ENCODE measurements at places on chromosomes 6 and 20. TPM values are rescaled to one million over a fixed set of nuclear protein-coding genes. Genes with fewer than 3 reads are reported as not detected.
A peak's percentile ranks its signal among the peaks of the same experiment; 100 is the strongest.

- no peak for DNase-seq
Observed at GRCh38 chr6:126923807-126924206, 194.7 kb upstream of the RSPO3 start.

DNA sequence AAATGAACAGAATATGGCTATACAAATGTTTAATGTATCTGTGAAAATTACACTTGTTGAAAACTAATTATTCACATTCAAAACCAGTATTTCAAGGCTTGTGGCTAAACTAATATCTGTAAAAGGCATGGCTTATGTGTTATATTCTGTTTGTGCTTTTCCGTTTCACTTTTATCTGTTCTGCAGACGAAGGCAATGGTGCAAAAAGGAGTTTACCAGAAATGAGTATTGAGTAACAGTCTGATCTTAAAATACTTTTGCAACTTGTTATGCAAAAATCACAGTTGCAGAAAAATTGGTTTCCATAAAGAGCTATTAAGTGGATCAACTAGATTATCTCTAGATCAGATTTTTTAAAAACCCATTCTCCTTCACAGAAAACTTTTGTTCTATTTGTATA, 9.4 kb upstream of the STX11 start:
- DNase-seq = no peak

- no peak for DNase-seq
Observed at GRCh38 chr20:17437251-17437650, 93.9 kb downstream of the BFSP1 start.

GRCh38 chr6:113755449-113756289, 101.5 kb upstream of the MARCKS start:
- DNase-seq = no peak

GRCh38 chr20:40575851-40576250, 113.2 kb downstream of the MAFB start:
- DNase-seq = no peak

- DNase-seq = no peak
Observed at GRCh38 chr6:20900389-20901160, 366.3 kb downstream of the CDKAL1 start.

DNA sequence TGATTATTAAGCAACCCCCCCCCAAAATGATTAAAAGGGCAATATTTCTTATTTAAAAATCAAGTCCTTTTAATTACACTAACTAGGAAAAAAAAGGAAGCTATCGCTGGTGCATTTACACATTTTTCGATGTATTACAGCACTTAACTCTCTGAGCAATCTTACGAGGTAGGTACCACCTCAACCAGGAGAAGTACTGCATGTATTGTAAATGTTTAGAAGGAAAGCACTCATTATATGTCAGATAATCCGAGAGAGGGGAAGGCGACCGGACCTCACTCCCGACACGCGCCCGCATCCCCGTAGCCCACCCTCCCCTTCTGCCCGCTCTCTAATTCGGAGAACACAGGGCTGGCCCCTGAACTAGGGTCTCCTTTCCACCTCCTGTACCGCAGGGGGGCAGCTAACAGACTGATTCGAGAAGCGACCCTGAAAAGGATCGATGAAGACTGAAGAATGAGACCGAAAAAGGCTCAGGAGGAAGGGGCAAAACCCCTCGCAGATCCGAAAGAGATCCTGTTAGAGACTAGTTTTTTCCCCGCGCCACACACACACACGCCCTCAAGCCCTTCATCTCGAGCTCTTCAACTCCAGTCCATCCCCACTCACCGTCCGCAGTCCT, 337 bp downstream of the ESF1 start:
- no peak for DNase-seq

GRCh38 chr6:52514514-52514913, 62.3 kb downstream of the TRAM2 start:
- DNase-seq = no peak

GRCh38 chr6:108653949-108654348, 93.2 kb downstream of the FOXO3 start:
- peak; percentile 82 for DNase-seq

DNA sequence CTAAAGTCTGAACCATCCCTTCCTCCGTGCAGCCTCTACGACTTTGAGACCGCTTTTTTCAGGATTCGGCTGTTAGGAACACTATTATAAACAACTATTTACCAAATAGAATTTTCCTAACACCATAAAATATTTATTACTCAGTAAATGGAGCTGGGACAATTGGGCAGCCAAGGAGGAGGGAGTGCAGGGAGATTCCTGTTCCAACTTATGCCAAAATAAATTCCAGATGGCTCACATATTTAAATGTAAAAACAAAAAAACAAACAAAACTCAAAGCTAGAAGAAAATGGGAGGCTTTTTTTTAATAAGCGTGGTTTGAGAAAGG, 48.1 kb downstream of the TCP11 start:
- DNase-seq = no peak

- no peak for DNase-seq
Observed at GRCh38 chr6:164825386-164825785, 484.0 kb downstream of the C6orf118 start.

DNA sequence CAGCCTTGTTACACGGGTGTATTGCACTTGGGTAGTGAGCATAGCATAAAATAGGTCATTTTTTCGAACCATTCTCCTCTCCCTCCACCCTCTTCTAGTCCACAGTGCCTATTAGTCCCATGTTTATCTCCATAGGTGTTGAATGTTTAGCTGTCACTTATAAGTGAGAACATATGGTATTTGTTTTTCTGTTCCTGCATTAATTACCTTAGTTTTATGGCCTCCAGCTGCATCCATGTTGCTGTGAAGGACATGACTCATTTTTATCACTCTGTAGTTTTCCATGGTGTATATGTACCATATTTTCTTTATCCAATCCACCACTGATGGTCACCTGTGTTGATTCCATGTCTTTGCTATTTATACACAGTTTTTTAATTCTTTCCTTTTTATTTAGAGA, 889.5 kb downstream of the EYS start:
- DNase-seq = no peak

DNA sequence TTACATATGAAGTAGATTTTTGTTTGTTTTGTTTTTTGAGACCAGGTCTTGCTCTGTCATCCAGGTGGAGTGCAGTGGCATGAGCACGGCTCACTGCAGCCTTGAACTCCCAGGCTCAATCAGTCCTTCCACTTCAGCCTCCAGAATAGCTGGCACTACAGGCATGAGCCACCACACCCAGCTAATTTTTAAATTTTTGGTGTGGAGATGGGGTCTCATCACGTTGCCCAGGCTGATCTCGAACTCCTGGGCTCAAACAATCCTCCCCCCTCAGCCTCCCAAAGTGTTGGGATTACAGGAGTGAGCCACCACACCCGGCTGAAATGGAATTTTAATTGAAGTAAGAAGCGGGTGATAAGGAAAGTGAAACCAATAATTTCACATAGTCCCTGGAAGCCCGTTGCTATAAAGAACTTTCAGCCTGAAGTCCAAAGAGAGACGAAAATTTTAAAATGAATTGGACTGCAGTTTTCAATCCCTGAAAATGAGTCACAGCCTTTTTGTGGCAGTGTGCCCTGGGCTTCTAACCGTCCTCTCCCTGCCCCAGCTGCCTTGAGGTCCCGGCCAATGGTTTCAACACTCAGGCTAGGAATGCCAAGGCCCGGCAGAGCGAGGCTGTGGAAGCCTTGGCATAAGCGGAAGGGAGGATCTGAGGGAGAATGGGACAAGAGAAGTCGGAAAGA, 757 bp downstream of the RAET1E start:
- no peak for DNase-seq

DNA sequence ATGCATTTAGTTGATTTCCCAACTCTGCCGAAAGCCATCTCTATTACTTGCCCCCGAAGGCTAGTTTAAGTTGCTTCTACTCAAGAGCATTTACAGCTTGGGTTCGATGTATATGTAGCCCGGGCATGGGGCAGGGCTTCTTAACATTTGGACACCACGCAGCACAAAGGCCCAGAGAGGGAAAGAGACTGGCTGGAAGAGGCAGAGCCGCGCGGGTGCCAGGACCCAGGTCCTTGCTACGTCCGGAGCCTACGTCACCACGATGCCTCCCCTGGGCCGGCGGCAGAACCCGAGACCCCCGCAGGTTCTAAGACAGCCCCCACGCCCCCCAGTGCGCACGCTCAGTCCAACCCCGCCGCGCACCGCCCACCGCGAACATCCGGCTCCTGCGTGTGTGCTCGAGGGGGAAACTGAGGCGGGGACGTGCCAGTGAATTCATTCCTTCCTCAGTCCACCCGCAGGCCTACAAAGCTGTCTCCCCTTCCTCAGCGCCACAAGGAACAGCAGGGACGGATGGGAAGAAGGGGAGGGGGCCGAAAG, 367 bp upstream of the PCIF1 start:
- DNase-seq = no peak

DNA sequence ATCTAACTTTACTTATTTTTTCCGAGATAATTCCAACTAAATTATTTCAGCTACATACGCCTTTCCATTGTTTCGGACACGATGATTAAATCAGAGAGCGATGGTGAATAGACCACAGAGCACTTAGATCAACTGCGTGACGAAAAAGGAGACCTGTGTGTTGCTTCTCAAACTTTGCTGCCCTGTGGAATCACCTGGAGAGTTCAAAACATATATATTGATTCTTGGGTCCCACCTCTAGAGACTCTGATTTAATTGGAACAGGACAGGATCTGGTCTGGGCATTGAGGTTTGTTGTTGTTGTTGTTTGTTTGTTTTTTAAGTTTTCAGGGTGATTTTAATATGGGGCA, 401 bp upstream of the TNFRSF21 start:
- DNase-seq = no peak

- no peak for DNase-seq
Observed at GRCh38 chr6:113464960-113465359, 392.2 kb upstream of the MARCKS start.

GRCh38 chr6:11067348-11067747, 23.2 kb upstream of the ELOVL2 start:
- no peak for DNase-seq

DNA sequence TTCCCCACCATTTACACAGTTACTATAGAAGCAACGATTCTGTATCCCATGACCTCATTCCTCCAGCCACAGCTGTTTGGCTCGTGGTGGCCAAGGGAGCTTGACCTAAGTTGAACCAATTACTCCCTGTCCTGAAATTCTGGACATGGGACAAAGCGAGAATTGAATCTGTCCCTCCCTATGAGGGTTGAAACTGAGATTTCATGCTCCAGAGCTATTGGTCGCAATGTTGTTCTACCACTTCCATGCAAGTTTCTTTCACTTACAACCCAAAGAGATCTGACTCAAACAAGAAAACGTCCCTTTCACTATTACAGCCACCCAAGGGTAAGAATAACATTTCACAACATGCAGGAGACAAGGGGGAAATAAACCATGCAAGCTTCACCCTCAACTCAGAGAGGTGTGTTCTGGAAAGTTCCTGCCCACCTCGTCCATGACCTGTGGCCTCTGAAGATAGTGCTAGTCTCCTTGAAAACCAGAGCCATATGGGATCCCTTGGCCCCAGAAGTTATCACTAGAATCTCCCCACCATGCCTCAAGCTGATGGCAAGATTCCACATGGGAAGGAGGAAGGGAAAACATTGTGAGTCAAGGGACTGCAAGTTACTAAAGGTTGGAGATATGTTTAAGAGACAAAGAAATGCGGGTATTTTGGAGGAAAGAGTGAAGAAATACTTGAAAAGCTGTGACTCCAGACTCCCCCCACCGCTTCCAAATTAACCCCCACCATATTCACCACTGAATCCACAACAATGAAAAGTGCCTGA, 74.5 kb upstream of the SRSF6 start:
- DNase-seq = no peak

GRCh38 chr6:87922947-87923330, 124.7 kb upstream of the SPACA1 start:
- DNase-seq = no peak

DNA sequence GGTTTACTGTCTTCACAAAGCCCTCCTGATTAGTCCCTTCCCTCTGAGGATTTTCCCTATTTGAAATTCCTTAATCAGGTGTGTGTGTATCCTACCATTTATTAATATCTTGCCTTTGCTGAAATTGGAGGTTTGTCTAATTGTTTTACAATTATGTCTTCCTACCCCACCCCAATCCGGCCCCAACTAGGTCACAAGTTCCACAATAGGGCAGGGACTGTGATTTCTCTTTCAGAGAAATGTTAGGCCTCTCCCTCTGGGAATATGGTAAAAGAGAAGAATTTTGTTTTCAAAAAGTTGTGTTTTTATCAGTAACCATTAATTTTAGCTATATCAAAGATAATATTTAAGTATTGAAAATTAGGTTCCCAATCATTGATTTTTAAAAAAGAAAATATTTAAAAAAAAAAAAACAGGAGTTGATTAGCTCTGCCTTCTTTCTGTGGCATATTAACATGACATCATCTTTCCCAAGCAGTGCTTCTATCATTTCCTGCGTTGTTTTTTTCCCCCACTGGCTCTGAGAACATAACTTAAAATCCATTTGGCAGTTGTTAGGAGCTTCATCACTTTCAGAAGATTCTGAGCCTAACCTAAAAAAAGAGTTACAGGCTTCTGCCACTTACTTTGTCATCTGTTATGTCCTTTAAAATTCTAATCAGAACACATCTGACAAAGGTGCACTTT, 36.1 kb downstream of the BLOC1S5 start:
- DNase-seq = no peak

- no peak for DNase-seq
Observed at GRCh38 chr20:575230-575629, 31.6 kb upstream of the CSNK2A1 start.

DNA sequence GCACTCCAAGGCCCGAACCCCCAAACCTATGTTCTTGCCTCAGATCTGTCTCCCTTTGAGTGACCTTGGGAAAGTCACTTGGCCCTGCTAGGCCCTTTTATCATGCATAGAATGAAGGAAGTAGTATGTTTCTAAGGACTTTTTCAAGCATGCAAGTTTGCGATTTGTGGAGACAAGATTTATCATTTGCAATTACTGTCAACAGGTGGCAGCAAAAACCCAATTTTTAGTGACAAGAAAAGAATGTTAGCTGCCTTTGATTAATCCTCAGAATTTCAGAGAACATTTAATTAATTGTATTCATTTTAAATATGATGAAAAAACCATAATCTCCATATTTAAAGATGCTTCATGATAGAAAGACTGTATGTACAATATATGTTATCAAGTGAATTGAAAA, 28.3 kb upstream of the PREP start:
- no peak for DNase-seq

DNA sequence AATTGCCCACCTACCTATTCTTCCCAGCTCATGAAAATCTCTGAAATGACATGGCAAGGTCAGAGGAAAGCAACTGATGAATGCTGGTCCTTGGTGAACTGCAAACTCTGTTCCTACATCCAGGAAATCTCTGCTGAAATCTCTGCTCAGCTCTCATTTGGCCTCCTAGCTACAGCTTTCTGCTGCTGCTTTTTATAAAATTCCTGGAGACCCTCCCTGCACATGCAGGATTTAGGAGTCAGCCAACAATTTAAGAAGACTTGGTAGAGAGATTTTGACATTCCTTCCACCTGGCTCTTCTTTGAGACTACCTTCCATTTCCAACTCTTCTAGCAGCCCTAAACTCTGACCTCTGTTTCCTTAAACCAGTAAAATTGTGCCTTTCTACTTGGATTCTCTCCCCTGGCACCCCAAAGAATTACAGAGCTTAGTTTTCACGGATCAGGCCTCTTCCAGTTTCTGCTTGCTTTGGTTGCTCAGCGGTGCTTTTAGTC, 55.5 kb downstream of the PDE7B start:
- no peak for DNase-seq

Gene GPR63
- total RNA-seq = 1.8 TPM

Gene IRF4
- total RNA-seq = 0.89 TPM

Gene TBXT
- total RNA-seq = not detected

Gene MOXD1
- 1.6 TPM for total RNA-seq

Gene CFAP206
- total RNA-seq = not detected

Gene SLC2A10
- total RNA-seq = 2.7 TPM

Gene BPIFA2
- not detected for total RNA-seq

Gene SLCO4A1
- total RNA-seq = 10.8 TPM

Gene SEL1L2
- 1.4 TPM for total RNA-seq
